Mesendoderm (in vitro differentiated cells): ENCODE measurements at places on chromosomes 13 and 19.

DNA sequence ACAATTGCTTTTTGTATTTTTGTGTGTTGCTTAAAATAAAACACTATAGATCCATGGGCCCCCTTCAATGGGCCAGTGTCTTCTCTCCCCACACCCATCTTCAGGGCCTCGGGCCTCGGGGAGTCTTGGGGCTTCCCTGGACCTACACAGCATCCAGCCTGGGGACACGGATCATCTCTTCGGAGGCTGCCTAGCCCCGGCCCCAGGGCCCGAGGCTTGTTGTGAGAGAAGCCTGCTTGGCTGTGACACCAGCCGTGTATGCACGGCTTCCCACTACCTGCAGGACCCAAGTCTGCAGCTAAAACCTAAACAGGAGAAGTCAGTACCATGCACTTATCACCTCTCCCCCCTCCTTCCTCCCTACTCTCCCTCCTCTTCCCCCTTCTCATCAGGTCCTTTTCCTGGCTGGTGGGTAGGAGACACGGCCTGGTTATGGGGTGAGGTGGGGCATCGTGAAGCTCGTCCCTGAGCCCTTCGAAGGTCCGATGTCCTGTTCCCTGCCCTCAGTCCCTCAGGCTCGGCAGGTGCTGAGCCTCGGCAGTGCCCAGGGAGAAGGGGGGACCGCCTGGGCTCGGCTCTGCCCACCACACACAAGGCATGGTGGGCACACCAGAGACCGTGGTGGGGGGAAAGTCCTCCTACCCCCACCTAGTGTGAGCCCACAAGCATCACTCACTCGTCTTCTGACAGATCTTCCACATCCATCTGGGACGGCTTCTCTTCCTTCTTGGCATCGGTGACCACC is 9.5 kb downstream of the C13orf46 start:
- DNase-seq, result no peak

DNA sequence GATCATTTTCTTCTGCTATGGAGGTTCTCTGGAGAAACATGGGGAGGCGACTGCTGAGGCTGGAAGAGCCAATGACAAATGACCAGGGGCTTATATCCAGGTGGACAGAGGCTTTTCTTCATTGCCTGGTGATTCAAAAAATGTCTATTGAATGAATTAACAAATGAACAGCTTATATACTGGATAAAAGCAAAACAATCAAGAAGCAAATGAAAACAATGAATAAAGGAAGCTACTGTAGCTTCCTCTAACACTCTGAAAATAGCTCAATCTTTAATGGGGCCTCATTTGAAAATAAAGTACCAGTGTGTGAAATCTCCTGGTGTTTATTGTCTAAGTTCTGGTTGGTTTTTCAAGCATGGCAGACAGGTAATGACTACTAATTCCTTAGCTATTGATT is 167.5 kb upstream of the TMTC4 start:
- DNase-seq, result no peak

- no peak for DNase-seq
Measured at GRCh38 chr19:38004186-38004520, 97.1 kb downstream of the SIPA1L3 start.

GRCh38 chr19:13797870-13798269 is 2.6 kb downstream of the ZSWIM4 start:
- DNase-seq, result no peak

DNA sequence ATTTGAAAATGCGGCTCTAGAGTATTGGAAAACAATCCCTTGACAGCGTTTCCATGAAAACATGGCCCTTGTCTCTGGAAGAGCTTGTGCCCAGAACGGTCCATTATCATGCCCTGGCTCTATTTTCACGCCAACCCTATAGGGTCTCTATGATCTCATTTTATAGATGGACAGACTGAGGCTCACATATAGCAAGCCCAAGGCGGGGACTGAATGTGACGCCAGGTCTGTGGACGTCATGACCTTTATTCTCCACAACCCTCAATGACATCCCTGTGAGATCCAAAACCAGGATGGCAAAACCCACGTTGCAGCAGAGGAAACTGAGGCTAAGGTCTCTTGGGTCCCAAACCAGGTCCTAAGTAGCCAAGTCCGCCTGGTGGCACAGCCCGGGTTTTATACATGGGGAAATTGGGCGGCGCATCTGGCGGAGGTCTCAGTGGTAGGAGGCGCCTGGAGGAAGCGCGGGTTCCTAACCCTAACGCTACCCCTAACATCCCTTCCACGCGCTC is 425 bp upstream of the COLGALT1 start:
- DNase-seq, result no peak

DNA sequence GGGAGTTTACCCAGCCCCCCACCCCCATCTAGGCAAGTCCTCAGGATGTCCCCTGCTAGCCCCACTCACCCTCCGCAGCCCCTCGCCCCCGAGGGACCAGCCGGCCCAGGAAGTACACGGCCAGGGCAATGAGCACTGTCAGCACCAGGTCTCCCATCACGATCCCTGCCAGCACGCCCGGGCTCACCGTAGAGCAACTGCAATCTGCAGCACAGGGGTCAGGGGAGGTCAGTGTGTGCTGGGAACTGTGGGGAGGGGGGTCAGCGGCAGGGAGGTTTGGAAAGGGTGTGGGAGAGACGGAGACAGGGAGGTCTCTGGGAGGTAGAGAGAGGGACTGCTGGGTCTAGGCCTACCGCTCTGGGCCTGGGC is 734 bp downstream of the TYROBP start:
- DNase-seq, result no peak

DNA sequence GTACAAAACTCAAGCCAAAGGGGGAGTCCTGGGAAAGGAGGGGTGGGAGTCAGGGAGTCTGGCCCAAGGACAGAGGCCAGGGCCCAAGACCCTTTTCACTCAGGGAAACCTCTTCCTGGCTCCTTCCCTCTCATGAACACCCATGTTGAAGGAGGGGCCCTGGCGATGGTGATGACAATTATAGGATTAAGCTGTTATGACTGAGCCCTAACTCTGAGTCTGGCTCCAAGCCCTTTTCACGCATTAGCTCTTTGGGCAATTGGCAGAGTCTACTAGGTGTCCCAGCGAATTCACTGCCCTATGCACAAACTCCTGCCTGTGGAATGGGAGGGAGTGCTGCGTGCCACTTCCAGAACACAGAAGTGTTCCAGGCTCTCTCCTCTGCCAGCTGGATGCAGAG is 20.7 kb downstream of the ZNF575 start:
- no peak for DNase-seq

GRCh38 chr19:927351-927779 is 1.5 kb downstream of the ARID3A start:
- peak; percentile 67 for DNase-seq

- DNase-seq, result no peak
Measured at GRCh38 chr19:41269055-41269454, 4.9 kb downstream of the HNRNPUL1 start.

- DNase-seq, result peak; percentile 71
Measured at GRCh38 chr13:107069108-107069776, 501.3 kb upstream of the ARGLU1 start.
